ENCODE measurements at places on chromosomes 7 and 10.

DNA sequence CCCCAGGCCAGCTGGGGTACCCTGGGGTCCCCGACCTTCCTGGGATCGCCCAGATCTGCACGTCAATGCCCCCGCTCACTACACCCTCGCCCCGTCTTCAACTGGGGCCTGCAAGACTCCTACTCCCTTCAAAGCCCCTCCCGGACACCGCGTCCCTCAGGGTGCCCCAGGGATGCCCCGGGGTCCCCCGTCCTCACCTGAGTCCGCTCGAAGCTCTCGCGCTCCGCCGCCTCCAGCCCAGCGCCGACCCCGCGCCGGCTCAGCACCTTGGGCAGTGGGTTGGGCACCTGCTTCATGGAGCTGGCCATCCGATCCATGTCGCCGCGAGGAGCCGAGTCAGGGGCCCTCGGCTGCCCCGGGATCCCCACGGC, at the start of gene HIP1:
Gene HIP1 (minus strand): TSS at position 338 of the 371 bp plus-strand sequence. CDS start 21 bp downstream, at position 317.
- no peak for DNase-seq

- no peak for DNase-seq
Measured at GRCh38 chr10:70297224-70297623, 13.4 kb upstream of the NPFFR1 start.

DNA sequence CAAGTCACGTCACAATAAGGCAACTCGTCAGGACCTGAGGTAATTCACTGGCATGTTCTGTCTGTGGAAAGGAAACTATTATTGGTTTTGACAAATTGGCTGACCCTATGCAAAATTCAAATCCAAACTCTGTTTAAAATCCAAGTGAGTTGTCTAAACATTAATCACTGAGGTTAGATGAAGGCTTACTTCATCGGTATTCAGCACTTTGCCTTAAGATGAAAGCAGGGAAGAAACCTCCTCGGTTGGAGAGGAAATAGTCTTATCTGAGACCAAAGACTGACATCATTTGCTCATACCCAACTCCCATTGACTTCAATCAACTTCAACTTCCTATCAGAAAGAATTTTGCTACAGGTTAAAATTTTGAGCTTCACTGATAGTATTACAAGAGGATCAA, 355.1 kb upstream of the MBL2 start:
- DNase-seq = no peak

DNA sequence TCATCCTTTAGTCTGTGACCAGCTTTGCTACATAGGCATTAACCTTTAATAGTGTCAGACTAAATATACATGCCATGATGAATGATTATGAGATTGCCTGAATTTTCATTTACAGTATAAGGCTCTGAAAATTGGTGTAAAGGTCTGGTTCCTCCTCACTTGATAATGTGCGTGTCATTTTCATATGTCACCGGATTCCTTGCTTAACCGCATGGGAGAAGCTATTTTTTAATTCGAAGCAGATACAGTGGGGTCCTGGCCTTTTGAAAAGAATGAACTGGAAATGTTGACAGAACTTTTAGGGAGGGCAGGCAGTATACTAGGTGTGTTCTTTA, 192.4 kb upstream of the SH2B2 start:
- DNase-seq = no peak

DNA sequence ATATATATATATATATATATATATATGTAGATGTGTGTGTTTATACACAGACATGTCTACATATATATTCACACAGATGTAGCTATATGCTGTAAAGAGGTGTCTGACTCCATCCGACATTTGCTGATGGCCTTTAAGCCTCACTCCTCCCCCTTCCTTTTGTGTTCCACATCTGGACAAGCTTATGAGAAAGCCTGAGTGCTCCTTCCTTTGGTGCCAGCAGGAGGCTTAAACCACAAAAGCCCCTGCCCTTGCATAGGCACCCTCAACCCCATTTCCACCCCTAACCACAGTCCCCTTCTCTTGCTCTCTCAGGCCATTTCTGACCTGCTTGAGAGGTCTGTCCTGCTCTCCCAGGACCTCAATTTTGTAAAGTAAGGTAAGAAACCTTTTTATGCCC, 98.7 kb downstream of the SVOPL start:
- no peak for DNase-seq

- DNase-seq = peak; percentile 15
Measured at GRCh38 chr7:20440472-20441105, 109.9 kb downstream of the ITGB8 start.

- DNase-seq = no peak
Measured at GRCh38 chr10:87723500-87723899, 63.8 kb downstream of the PAPSS2 start.

DNA sequence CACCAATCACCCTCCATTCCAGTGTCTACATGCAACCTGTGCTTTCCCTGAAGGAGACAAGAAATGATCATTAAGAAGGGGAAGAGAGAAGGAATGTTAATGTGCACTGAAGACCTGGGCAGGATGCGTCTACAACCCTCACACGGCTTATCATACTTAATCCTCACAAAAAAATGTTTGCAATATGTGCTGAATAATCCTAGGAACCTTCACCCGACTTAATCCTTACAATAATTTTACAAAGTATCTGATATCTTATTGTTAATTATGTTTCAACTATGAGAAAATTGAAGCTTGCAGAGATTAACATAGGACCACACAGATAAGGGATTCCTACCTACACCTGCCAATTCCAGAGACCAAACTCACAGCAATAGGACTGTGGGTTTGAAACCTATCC, 145.1 kb upstream of the NOBOX start:
- no peak for DNase-seq

- peak; percentile 68 for DNase-seq
Measured at GRCh38 chr10:133278577-133279265, 2.1 kb upstream of the ADAM8 start.

GRCh38 chr7:44177570-44178131, 11.6 kb downstream of the GCK start:
- no peak for DNase-seq

- no peak for DNase-seq
Measured at GRCh38 chr7:153401795-153402720, 642.5 kb downstream of the ACTR3B start.

DNA sequence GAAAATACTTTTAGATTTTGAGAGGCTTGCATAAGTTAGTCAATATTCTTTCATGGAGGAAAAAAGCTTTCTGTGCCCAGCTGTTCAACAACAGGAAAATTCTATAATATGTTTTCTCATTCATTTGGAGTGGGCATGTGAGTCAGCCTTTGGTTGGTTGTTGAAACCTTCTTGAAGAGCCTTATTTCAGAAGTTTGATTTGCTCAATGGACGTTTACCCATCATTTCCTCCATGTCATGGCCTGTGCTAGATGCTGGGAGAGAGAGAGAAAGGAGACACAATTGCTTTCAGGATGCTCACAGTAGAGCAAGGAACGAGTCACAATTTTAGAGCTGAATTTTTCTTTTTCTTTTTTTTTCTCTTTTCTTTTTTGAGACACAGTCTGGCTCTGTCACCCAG, 181.7 kb downstream of the PRKCQ start:
- no peak for DNase-seq

DNA sequence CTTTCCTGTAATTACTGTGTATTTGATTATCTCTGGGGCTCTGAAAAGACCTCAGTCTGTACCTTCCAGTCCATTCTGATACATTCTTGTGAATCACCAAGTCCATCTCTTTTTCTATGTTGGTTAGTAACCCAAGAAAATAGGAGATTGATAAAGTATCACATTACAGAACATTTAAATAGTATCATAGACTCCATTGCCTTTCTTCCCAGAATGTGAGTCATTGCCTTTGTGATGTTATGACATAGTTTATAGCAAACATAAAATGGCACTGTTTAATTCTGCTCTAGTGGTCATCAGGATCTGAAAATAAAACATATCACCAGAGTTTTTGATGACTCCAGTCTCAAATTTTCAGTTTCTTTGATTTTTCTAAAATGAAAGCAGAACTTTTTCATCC, 78.4 kb downstream of the NRG3 start:
- no peak for DNase-seq

DNA sequence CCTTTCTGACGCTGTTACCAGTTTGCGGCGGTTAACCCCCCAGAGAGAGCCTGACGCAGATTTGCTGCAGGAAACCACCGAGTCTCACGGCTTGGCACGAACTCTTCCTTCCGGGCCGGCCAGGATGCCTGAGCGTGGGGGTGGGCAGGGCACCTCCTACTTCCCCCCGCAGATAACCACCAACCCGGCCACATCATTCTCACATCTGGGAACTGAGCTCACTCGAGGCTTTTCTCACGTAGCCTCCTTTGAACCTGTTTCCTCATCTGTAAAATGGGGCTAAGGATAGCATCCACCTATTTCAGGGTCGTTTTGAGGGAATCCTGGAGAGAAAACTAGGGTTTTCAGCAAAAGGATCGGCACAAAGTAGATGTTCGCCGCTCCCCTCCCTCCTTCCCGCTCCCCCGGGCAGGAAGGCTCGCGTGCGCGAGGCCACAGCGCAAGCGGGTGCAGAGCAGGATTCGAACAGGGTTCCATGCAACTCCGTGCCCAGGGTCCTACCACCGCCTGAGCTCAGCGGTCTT, 23.6 kb downstream of the DDIT4 start:
- DNase-seq = peak; percentile 99

DNA sequence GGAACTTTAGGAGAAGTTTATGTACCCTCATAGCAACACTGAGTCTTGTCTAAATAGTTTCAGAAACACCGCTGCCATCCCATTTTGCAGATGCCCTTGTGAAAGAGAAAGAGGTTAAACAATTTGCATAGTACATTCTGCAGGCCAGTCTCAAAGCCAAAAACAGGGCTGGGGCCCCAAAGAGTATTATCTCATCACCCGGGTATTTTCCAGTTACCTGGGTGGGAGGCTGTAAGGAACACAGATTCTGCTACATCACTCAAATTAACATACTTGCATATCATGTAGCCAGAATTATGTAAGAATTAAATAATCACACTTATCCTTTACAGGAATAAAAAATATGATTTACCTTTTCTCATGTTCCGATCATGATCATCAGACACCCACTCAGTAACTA, 3.1 kb upstream of the FAM171A1 start:
- DNase-seq = no peak

GRCh38 chr10:121708728-121709674, 110.8 kb upstream of the FGFR2 start:
- DNase-seq = no peak

GRCh38 chr10:78250313-78251015, 216.8 kb downstream of the RPS24 start:
- peak; percentile 16 for DNase-seq

GRCh38 chr10:3197348-3198003, 24.9 kb upstream of the PITRM1 start:
- DNase-seq = peak; percentile 41

GRCh38 chr7:52360541-52360940, 674.9 kb upstream of the POM121L12 start:
- no peak for DNase-seq

DNA sequence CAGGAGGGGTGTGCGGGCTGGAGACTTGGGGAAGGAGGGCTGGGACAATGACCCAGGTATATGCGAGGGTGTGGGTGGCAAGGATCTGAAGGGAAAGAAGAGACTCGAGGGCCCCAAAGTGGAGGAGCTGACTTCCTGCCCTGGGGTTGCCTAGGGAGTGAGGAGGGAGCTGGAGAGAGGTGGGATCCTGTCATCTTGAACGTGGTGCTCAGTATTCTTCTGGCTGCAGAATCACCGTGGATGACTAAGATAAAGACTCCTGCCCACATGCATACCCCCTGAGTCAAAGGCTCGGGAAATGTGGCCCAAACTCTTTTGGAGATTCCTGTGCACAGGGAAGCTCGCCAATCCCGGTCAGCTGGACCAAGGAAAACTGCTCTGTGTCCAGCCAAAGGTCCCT, 31.2 kb downstream of the COL17A1 start:
- DNase-seq = no peak

- DNase-seq = no peak
Measured at GRCh38 chr10:76918106-76918505, 719.5 kb downstream of the KCNMA1 start.

DNA sequence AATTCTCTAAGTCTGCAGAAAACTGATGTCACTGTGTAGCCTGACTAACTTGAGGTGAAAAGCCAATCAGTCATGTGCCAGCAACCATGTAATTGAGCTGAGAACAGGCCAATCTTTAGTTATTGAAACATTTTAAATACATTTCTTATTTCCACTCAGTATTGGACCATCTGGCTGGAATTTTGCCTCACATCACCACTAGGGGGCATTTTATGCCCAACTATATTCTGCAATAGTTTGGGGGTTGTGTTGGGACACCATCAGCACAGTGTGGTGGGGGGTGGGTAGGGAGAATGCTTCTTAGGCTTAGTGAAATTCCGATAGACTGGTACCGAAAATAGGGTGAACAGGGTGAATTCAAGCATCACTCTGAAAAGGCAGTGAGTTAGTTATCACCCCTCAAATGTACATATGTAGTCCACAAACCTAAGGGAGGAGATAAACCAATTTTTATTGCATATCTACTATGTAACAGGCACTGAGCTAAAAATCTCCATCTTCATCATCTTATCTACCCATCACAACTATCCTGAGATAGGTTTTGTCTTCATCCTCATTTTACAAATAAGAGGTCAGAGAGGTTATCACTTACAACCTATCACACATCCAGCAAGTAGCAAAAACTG, 17.8 kb downstream of the NPSR1 start:
- DNase-seq = no peak

DNA sequence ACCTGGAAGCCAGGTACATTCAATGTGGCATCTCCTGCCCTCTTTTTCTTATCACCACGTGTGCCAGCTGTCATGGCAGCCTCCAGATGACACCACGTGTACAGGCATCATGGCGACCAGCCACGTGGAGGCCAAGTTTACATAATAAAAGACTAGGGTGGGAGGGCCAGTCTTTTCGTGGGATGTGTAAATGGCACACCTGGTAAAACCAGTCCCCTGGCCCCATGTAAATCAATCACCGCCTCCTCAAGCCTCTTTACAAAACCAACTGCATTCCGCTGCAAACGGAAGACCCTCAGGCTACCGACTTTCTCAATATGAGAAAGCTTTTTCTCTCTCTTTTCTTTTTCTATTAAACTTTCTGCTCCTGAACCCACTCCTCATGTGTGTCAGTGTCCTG, 65.1 kb upstream of the PHF14 start:
- DNase-seq = no peak

- DNase-seq = no peak
Measured at GRCh38 chr10:131242007-131242406, 69.5 kb downstream of the TCERG1L start.

DNA sequence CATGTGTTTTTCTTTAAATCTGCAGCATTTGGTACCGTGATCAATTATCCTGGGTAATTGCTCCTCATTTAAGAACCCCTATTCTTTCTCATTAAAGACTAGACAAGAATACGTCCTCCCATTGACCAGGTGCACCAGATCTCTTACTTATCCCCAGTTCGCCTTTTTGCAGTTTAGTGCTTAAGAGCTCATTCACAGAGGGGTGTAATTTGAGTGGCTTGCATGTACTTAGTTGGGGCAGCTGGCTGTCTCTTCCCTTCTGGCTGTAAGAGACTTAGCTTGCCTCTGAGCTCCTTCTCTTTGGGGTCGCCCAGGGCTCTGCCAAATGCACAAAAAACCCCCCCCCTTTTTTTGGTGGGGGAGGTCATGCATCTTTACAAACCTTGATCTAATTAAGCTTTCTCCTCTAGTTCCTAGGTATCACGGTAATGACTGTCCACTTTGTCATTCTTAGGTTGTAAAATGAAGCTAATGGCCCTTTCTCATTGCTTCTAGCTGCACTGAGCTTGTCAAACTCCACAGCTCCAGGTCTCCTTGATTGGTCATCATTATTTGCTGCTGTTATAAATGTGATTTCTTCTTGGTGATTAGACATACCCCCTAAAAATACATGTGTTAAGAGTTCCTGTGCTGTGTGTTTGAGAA, 26.3 kb downstream of the GAD2 start:
- DNase-seq = no peak

GRCh38 chr7:101121991-101122932, 4.6 kb upstream of the SERPINE1 start:
- DNase-seq = peak; percentile 31
